ENCODE measurements at places on chromosomes 6 and 20.

DNA sequence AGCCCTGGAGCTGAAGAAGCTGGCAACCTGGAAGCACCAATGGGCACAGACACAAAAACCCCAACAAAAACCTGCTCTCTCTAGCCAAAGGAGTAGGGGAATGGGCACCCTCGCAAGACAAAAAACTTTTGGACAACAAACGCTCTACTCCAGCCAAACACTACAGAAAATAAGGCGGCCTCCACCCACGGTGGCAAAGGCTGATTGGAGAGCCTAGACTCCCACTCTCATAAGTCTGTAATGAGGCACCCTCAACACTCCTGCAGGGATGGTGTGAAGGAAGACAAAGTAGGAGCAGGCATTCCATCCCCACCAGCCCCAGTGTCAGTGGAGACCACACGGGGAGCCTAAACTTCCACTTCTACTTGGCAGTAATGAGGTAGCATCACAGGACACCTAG is 8.8 kb downstream of the TTI1 start:
- no peak for DNase-seq

DNA sequence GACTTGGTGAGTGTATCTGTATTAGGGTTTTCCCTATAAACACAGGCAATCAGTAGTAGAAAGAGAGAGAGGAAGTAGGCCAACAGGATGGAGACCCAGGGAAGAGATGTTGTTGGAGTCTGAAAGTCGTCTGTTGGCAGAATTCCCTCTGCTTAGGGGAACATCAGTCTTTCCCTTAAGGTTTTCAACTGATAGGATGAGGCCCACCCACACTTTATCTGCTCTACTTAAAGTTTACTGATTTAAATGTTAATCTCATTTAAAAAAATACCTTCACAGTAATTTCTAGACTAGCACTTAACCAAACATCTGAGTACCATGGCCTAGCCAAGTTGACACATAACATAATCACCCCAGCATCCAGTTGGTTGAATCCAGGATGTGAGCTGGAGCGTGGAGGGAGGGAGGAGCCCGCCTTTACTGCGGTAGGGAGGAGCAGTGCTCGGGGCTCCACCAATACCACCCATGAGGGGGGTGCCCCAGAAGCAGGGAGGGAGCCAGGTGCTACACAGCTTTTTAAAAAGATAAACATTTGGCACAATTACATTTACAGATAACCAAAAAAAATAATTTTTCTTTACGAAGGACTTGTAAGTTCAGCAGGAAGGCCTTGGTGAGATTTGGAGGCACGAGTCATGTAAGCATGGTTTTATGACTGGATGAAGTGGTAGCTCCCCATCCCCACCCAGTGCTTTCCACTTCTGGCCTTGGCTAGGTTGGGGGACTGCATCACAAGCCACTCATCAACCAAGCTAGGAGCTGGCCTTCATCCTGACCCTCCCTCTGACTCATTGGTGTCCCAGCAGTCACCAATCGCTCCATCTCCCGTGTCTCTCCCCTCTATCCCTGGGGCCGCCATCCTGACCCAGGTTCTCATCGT is 18.4 kb upstream of the SNX9 start:
- no peak for DNase-seq

- DNase-seq, result no peak
Observed at GRCh38 chr6:22049002-22049401, 247.8 kb downstream of the PRL start.

GRCh38 chr6:109795994-109796555 is 105.0 kb downstream of the FIG4 start:
- no peak for DNase-seq

- DNase-seq, result no peak
Observed at GRCh38 chr20:43949741-43950618, 35.3 kb downstream of the TOX2 start.

GRCh38 chr20:47850146-47850545 is 64.9 kb upstream of the SULF2 start:
- DNase-seq, result no peak

DNA sequence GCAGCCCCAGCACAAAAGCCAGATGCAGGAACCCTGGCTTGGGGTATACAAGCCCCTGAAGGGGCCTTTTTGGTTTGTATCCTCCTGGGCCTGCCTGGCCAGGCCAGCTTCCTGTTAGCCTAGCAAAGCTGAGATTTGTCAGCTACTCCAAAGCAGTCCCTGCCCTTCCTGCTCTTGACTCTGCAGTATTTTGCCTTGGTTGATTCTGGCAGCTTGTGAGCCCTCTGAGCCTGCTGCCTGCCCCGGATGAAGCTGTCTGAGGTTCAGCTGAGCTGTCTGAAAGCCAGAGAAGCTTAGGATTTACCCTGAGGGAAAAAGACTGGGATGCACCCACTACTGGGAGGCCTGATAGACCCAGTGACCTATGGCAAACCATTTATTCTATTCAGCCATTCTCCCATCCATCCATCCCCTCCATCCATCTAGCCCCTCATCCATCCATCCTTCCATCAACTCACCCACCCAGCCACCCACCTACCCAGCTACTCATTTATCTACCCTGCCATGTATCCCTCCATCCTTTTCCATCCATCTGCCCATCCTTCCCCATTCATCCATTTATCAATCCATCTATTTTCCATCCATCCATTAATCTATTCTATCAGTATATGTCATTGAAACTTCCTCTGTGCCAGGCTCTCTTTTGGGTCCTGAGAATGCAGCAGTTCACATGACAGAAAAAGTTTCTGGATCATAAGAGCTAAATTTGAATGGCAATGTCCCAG is 307.5 kb downstream of the DHX35 start:
- no peak for DNase-seq

DNA sequence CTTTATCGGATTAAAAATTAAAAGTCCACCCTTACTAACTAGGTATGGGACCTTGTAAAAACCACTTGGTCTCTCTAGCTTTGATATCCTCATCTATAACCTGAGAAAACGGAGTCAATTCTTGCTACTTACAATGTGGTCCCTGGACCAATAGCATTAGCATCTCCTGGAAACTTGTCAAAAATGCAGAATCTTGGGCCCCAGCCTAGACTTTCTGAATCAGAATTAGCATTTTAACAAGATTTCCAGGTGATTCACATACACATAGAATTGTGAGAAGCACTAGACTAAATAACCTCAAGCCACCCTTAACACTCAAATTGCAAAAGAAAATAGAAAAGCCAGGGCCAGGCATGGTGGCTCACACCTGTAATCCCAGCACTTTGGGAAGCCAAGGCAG is 96.6 kb downstream of the RNGTT start:
- no peak for DNase-seq

- DNase-seq, result no peak
Observed at GRCh38 chr6:42742116-42742894, 3.6 kb downstream of the TBCC start.

- DNase-seq, result no peak
Observed at GRCh38 chr6:26340066-26340465, 24.9 kb upstream of the BTN3A2 start.

DNA sequence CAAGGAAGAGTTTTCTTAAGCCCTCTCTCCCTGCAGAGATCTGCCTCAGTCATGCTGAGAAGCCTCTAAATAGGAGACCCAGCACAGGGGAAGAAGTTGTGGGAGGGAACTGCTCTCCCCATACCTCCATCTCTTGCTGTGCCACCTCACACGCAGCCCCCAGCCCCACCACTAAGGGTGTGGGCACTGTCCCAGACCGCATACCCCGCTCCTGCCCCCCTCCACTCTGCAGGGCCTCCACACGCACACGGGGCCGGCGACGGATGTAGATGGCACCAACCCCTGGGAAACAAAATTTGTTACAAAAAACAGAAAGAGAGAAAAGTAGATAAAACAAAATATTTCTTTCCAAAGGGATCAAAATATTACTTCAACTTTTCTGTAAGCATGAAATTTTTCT is 10.2 kb upstream of the CPNE1 start:
- no peak for DNase-seq

GRCh38 chr20:59643615-59644061 is 39.3 kb downstream of the PHACTR3 start:
- no peak for DNase-seq

DNA sequence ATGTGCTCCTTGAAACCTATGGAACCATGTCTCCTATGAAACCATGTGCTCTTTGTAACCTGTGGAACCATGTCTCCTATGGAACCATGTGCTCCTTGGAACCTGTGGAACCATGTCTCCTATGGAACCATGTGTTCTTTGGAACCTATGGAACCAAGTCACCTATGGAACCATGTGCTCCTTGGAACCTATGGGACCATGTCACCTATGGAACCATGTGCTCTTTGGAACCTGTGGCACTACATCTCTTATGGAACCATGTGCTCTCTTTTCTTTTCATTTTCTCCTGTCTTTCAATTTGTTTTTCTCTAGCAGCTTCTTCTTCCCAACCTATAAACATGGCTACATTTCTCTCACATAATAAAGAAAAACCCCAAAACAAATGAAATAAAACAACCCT is 11.9 kb upstream of the CCN2 start:
- DNase-seq, result no peak

DNA sequence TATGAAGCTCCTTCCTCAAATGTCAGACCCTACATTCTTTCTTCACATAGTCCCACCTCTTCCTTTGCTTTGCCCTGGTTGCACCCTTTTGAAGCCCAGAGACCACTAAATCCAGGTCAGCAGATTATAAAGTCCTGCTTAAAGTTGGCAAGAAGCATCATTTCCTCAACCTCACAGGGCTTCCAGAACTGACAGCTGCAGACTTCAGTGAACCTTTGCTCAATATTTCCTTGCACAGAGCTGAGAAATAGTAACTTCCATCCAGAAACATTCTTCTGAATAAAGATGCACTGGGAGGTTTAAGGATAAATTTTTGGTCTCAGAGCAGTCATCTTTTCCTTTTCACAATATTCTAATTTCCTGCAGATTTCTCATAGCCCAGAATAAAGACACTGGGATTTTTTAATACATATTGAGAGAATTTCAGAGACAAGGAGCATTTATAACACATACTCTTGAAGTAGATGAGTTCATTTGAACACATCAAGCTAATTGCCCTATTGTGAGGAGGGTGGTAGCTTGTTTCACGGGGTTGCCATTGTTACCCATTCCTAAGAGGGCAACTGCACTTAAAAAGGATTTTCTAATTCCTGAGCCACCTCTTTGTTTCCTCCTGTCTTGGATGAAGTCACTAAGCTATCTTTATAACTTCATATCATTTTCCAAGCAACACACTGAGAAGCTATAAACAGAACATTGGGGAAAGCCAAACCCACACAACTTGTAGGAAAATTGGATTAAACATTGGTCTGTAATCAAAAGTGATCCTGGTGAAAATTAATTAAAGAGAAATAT is 150.2 kb upstream of the PLN start:
- DNase-seq, result no peak

- no peak for DNase-seq
Observed at GRCh38 chr6:135798751-135799515, 52.6 kb upstream of the PDE7B start.

GRCh38 chr6:34957231-34957783 is 68.3 kb downstream of the ANKS1A start:
- no peak for DNase-seq

DNA sequence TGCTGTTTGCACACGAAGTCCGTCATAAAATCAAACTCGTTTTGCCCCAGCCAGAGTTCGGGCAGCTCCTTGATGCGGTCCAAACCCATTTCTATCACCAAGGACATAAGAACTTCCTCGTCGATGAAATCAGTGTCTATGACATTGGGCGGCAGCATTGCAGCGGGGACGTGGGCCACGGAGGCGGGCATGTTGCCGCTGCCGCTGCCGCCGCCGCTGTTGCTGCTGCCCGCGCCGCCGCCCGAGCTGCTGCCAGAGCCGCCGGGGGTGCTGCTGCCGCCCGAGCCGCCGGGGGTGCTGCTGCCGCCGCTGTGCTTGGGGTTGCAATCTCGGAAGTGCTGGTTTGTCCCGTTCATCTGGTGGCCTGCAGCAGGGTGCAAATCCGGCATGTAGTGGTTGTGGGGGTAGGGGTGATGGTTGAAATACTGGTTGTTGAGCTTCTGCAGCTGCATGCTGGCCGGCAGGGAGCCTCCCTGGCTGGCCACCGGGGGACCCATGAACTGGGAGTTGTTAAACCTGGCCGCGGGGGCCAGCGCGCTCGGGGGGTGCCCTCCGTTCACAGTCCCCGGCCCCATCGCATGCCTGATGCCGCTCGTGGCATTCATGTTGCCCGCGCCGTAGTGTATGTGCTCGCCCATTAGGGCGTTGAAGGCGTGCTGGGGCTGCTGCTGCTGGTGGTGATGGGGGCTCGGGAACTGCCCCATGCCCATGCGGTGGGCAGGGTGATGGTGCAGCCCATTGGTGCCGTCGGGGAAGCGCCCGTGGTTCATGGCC is 1.1 kb downstream of the CITED2 start:
- no peak for DNase-seq

- no peak for DNase-seq
Observed at GRCh38 chr6:155187106-155187505, 76.7 kb upstream of the CLDN20 start.

DNA sequence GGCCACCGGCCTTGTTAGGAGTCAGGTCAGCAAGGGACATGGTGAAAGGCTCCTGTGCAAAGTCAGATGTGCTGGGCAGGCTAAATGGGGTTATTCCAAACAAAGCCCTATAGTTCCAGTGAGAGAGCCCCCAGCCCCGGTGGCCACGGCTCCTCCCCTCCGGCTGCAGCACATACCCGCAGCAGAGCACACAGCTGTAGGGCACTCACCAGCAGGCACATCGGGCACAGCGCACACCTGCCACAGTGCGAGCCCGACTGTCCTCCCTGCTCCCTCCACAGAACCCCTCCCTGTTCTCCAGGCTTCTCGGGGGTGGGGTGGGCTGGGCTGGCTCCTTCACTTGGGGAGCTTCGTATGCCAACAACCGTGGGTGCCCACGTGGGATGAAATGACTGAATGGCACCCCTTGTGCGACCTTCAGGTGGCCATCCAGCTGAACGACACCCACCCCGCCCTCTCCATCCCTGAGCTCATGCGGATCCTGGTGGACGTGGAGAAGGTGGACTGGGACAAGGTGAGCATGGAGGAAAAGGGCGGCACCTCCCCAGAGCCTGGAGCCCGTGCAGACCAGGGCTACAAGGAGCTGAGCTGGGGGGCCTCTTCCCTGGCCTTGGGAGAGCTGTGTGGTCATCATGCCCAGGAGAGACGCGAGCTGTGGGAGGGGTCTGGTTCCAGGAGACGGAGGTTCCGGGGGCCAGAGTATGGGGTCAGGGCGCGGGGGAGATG is 30.9 kb downstream of the PYGB start:
- DNase-seq, result no peak

GRCh38 chr6:112114577-112115223 is 27.3 kb downstream of the FAM229B start:
- DNase-seq, result no peak

DNA sequence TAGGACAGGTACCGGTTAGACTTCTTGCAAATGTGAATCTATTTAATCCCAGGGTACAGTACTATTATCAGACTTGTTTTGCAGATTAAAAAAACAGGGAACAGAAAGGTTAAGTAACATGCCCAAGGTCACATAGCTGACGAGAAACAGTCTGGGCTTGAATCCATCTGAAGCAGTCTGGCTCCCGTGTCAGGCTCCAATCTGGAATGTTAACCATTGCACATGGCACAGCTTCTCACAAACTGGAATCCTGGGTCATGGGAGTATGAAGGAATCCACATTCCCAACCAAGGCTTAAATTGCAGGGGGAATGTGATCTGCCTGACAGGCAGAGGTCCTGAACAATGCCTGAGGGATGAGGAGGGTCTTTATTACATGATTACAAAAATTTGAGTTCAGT is 187.5 kb upstream of the SPTLC3 start:
- DNase-seq, result no peak

GRCh38 chr6:153099636-153100035 is 31.4 kb downstream of the RGS17 start:
- DNase-seq, result no peak

Measured in HuH-7 (cell line).